ENCODE measurements at places on chromosomes 7 and 10. TPM values are rescaled to one million over a fixed set of nuclear protein-coding genes. Genes with fewer than 3 reads are reported as not detected.

Gene NFE2L3
- total RNA-seq: 7.3 TPM

DNA sequence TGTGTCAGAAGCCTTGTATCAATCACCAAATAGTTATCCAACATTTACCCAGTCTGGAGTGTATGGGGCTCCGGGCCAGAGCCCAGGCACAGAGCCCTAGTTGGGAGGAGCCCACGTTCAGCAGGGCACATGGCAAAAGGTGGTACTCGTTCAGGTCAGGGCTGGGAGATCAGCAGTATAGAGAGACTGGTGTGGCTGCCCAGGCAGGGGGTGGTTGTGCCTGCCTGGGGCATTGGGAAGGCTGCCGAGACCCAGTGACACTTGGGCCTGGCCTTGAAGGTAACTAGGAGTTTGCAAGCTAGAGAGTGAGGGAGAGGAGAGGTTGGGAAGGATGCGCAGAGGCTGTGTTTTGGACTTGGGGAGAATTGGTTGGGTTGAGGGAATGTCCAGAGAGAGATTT is 48.9 kb upstream of the IGFBP3 start:
- no peak for DNase-seq

GRCh38 chr10:2680821-2681220 is 386.5 kb upstream of the PFKP start:
- DNase-seq: no peak

Gene CNOT4
- total RNA-seq: 37.2 TPM

Gene NPSR1
- not detected for total RNA-seq

- no peak for DNase-seq
Observed at GRCh38 chr7:149473251-149473650, 12.4 kb upstream of the ZNF777 start.

Gene TSPAN15
- 118 TPM for total RNA-seq

- DNase-seq: no peak
Observed at GRCh38 chr10:30850776-30851175, 180.9 kb downstream of the ZNF438 start.

- peak; percentile 88 for DNase-seq
Observed at GRCh38 chr7:150383710-150384397, 4.7 kb downstream of the ZNF775 start.

GRCh38 chr7:76133164-76133775 is 68.4 kb upstream of the SRRM3 start:
- DNase-seq: no peak

Gene CDH23
- 3.0 TPM for total RNA-seq

DNA sequence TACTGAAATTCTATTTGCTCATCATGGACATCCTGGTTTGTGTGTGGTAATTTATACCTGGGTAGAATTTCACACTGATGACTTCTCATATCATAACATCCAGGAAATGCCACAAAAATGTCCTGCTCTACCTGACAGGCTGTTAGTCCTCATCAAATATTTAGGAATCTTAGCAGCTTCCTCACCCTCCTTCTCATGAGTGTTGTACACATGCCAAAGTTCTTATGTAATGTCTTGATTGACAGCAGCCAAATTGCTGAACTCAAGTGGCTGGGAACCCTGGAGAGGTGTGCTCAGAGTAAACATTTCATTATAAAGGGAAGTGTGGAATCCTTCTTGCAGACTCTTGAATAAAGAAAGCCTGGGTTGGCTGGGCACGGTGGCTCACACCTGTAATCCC is 8.9 kb downstream of the EEPD1 start:
- DNase-seq: no peak

GRCh38 chr7:111771638-111772037 is 209.3 kb upstream of the IMMP2L start:
- no peak for DNase-seq

DNA sequence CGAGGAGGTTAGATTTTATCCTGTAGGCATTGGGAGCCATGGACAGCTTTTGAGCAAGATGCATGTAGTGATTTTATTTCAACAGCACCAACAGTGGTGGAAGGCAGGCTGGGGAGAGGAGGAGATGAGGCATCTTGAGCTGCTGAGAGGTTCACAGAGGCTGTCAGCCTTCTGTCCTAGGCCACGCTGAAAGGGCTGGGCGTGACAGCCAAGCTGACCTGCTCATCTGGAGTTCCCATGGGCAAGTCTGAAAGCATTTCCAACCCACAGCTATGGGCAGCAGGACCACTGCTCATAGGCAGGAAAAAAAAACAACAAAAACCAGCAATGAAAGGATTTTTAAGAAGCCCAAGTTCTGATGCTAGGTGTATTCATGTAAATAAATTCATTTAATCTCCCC is 7.7 kb downstream of the NEURL1 start:
- DNase-seq: no peak

DNA sequence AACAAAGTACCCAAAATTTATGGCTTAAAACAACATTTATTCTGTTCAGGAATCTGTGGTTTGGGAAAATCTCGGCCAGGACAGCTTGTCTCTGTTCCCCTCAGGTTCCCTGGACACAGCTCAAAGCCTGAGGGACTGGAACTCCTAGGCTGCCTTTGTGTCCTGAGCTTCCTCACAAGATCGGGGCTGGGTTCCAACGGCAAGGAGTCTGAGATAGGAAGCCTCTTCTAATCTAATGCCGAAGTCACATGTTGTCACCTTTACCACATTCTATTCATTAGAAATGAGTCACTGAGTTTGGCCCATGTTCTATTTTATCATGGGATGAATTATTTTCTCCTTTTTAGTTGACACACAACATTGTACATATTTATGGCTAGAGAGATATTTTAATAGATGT is 80.5 kb downstream of the ANKRD26 start:
- no peak for DNase-seq

Gene RAB19
- total RNA-seq: 21.5 TPM

DNA sequence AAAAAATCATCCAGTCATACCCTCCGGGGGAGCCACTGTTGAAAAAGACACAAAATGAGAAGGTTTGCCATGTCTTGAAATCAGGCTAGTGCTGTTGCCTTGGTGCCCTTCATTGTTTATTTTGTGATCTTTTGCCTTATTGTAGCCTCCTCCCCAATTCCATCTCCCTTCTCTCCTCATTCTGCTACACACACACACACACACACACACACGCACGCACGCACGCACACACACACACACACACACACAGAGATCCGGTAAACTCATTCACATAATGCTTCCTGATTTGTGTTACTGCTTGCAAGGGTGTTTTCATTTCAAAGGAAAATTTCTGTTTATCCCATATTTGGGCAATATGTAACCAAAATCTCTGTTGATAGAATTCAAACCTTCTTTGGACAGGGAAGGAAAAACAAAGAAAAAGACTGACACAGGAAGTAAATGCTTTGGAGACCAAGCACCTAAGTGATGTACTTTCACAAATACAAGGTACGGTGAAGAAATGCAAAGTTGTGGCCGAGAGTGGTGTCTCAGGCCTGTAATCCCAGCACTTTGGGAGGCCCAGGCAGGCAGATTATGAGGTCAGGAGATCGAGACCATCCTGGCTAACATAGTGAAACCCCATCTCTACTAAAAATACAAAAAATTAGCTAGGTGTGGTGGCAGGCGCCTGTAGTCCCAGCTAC is 141.1 kb upstream of the CDK13 start:
- DNase-seq: no peak

- no peak for DNase-seq
Observed at GRCh38 chr10:88545359-88545758, 37.8 kb downstream of the RNLS start.

Gene GIMAP1
- total RNA-seq: 2.9 TPM

DNA sequence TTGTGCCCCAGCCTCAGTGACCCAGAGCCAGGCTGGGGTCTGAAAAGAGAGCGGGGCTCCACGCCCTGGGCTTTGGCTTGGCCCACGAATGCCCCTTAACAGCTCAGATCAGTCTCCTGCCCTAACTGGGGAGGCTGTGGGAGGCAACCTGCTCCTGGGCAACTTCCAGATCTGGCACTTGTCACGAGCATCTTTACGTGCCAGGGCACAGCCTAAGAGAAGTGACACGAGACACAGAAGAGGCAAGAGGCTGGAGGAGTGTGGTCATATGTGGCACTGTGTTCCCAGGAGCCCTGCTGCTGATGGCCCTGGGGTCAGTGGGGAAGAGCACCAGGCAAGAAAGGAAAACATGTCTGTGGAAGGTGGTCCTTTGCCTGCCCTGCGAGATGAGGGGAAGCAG is 97.8 kb upstream of the BTBD16 start:
- DNase-seq: no peak

DNA sequence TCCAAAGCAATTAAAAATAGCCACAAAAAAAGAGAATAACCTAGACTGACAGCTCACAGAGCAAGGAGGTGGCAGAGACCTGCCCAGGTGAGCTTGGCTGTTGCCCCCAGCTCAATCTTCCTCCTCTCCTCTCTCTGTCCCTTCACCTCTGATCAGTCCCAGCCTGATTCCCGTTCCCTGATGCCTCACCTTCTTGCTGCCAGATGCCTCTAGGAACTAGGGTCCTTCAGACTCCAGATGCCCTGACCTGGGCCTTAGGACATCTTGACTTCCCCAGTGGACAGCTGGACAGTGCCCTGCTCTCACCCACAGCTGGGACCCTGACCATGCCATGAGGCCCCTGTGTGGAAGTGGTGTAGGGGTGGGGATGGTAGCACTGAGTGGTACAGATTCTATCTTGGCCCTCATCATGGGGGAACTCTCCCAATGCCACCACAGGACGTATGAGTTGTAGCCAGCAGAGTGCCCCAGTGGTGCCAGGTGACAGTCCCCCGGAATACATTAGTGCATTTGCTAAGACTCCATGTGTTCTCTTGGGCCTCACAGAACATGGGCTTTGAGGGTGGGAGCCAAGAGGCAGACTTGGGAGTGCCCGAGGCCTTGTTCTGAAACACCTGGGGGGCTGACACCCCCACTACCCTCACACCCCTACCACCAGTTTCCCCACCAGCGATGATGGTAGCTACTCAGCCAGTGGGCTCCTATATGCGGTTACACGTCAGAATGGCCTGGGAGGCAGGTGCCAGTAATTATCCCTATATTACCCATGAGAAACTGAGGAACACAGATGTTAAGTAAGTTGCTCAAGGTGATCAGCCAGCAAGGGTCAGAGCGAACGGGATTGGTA is 2.0 kb downstream of the DEPP1 start:
- DNase-seq: no peak

Gene RNF133
- total RNA-seq: 1.1 TPM

GRCh38 chr10:7046615-7047014 is 364.2 kb downstream of the SFMBT2 start:
- no peak for DNase-seq

DNA sequence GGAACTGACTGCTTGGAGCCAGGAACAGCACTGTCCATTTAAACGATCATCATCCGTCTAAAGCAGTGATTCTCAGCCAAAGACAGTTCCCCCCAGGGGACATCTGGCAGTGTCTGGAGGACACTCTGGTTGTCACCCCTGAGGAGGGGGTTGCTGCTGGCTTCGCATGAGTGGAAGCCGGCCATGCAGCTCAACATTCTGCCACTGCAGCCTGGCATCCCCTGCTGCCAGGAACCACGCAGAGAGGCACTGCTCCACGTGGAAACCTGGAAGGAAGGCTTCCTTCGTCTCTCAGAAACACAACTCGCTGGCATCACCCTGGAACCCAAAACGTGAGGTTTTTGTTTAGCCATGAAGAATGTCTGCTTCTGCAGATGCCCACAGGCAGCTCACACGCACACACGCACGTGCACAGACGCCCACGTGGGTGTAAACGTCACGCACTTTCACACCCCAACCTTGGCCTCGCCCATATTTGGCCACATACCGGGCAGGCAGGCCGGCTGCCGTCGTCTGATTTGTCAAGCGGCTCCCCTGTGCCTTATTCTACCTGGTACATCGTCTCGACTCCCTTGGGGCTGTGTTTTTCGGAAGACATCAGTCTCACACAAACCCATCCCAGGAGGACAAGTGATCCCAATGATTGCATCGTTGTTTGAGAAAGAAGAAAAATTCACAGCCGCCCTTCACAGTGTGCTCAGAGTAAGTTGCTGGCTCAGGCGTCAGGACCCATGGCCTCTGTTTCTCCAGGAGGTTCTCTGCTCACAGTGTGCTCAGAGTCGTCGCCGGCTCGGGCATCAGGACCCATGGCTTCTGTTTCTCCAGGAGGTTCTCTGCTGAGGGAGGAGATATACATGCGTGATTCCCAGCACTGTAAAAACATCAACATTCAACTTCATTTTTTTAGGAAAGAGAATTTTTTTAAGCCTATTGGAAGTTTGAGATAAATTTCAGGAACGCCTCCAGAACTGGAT is 127.2 kb upstream of the PPP2R2D start:
- DNase-seq: peak; percentile 31

Gene ADAM22
- 1.8 TPM for total RNA-seq

Gene LBX1
- total RNA-seq: not detected

DNA sequence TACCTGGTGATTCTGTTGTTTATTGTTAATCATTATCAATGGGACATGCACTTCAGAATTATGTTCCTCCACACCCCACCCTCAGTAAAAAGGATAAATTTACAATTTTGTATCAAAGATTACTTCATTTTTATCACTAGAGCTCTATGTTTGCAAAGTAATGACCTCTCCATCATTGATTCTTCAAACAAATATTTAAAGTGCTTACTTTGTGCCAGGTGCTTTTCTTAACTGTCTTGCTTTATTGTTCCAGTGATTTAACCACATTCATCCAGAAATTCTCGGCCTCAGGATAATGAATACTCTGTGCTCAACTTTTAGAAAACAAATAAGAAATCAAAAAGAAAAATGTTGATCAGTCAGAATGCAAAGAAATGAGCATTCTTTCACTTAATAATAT is 144.9 kb upstream of the FOXP2 start:
- no peak for DNase-seq

- no peak for DNase-seq
Observed at GRCh38 chr7:154910977-154911376, 91.9 kb downstream of the PAXIP1 start.

GRCh38 chr7:92071032-92071431 is 63.2 kb downstream of the CYP51A1 start:
- peak; percentile 66 for DNase-seq

Gene MAT1A
- 0.89 TPM for total RNA-seq

GRCh38 chr10:63267414-63268148 is 134.5 kb downstream of the NRBF2 start:
- DNase-seq: no peak

Gene GIMAP8
- total RNA-seq: 4.1 TPM

DNA sequence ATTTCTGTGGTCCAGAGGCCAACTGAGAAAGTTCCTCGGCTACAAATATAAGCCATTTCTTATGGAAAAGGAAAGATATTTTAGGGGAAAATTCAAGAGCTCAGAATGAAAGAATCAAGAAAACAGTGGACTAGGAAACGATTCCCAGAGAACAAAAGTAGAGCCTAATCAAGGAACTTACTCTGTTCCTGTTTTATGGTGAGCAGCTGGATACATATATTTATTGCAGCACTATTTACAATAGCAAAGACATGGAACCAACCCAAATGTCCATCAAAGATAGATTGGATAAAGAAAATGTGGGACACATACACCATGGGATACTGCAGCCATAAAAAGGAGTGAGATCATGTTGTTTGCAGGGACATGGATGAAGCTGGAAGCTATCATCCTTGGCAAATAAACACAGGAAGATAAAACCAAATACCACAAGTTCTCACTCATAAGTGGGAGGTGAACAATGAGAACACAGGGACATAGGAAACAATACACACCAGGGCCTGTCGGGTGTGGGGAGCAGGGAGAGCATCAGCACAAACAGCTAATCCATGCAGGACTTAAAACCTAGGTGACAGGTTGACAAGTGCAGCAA is 298.7 kb downstream of the THSD7A start:
- DNase-seq: no peak

Gene AMPH
- total RNA-seq: 1.2 TPM
